ENCODE measurements at places on chromosomes 2 and 18.
A peak's percentile ranks its signal among the peaks of the same experiment; 100 is the strongest.

DNA sequence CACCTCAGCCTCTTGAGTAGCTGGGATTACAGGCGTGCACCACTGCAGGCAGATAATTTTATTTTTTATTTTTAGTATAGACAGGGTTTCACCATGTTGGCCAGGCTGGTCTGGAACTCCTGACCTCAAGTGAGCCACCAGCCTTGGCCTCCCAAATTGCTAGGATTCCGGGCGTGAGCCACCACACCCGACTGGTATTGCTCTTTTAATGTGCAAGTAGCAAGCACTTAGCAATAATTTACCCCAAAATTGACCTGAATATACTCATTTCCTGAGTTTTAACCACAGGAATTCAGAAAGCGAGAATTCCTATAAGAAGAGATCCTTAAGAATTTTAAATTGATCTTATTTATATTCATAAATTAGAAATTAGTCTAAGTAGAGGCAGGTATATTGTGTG is 169.1 kb downstream of the CDH2 start:
- DNase-seq = no peak

DNA sequence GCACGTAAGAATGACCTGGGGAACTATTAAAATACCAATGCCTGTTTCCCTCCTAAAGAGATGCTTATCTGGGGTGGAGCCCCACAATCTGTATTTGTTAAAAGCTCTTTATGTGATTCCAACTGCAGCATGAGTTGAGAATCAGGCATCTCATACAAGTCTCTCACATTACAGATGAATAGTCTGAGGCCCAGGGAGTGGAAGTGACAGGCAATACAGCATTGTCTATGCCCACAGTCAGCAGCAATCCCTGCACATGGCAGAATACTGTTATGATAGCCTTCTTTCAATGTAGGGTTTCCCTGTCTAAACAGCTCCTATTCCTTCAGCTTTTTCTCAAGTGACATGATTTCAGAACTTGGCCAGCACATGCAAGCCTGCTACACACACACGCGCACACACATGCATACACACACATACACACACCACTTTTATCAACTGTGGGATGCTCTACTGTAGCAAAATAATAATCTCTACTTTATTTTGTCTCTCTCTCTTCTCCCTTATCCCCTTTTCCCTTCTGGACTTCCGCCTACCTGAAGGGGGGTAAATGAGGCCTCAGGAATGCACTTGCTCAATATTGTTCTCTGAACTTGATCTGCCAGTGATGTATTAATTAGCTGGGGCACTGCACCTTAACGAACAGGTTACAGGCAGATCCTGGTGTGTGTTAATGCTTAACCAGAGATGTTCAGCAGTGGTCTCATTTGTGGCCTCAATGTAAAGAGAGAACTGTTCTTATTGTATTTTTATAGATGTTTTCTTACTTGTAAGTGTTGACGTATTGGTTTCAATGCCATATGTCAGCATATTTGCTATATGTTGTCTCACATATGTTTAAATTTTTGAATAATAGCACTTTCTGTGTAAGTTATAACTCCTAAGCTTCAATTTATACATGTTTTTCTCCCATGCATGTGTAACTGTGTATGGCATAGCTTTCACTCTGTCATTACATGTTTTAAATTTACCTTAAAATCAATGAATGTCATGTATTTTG is 116.0 kb downstream of the SETBP1 start:
- peak; percentile 91 for DNase-seq

DNA sequence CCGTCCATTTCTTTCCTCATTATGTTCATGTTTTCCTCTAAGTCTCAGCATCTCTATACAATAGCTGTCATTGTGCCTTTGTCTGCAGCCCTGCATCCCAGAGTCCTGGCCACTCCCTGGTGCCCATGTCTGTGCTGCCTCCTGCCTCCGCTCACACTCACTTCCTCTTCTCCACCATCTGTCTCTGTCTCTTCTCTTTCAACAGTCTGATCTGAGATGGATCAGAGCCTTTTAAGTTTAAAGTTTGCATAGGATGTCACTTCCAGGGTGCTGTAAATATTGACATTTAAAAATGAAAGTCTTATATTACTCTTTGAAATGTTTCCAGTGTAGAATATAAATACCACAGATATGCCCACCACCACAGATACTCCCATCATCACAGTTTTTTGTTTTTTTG is 42.7 kb downstream of the UBE2F start:
- peak; percentile 41 for DNase-seq

DNA sequence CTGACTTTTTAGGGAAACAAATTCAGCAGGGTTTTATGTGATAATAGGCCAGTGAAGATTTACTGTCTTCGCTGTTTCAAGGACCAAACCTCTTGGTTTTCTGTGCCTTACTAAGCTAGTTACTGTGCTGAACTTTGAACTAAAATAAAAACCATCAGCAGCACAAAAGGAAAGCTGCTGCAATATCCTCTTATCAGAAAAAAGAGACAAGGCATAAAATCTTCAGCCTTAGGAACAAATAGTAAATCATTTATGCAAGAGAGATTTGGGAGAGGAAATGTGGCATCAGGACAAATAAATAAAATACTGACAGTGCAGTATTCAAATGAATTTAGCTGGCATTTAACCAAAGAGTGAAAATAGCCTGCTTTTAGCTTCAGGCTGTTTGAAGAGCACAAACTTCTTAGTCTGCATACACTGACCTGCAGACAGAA is 64.1 kb upstream of the EHBP1 start:
- no peak for DNase-seq

DNA sequence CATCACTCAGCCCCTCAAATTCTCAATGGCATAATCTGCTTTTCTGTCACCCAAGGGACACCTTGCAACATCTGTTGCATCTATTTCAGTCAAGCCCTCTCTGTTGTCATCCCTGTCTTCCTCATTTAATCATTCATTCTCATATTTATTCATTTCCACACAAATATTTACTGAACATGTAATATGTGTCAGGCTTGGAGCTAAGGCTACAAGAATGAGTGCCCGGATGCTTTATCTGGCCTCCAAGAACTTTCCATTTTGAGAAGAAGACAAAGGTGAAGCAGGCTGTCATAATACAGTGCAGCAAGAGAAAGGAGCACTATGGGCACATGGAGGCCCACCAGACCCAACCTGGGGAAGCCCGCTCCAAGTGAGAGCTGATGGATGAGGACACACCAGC is 15.6 kb downstream of the IL18RAP start:
- no peak for DNase-seq

DNA sequence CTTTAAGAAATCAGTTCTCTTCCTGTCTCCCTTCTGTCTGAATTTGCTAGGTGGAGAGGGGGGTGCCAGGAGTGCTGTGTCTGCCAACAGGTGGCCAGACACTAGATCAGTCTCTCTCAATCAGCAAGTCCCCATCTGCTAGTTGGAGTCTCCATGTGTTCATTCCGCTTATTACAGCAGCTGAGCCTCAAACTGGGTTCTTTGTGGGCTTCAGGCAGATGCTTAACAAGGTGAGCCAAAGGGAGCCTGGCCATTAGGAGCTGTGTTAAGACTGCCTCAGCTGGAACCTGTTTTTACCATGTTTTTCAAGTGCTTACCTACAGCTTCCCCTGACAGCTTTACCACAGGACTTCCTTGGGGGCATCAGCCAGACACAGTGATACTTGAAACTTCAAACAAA is 401.9 kb downstream of the LRP1B start:
- peak; percentile 27 for DNase-seq

DNA sequence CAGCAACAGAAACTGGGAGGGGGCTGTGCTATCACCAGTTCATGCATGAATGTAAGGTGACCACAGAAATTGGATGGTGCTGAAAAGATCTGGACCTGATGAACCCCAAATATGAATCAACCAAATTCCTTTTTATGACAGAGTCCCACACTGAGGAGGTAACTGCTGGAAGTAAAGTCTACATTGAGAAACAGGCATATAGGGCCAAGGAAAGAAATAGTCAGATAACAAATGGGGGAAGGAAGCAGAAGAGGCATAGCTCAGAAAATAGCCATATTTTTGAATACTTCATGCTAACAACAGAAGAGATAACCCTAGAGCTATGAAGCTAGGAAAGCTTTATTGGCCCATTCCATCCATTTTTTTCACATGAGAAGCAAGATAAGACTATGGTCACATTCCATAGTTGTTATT is 25.8 kb downstream of the ZC3H6 start:
- DNase-seq = no peak

DNA sequence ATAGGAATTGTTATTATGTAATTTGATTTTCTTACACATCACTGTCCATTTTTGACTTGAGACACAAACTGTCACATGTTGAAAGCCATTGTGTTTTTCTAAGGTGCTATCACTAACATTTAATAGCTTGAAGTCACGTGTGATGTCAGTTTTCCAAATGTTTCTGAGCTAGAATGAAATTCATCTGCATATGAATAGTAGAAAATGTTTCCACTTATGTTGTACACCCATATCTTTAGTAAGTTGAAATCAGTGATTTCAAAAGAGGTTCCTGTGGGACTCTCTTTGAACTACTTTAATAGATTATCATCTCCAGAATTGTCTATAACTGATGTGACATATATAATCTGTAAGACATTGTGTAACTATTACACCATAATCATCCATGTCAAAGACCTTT is 27.8 kb downstream of the ABCG5 start:
- DNase-seq = no peak

DNA sequence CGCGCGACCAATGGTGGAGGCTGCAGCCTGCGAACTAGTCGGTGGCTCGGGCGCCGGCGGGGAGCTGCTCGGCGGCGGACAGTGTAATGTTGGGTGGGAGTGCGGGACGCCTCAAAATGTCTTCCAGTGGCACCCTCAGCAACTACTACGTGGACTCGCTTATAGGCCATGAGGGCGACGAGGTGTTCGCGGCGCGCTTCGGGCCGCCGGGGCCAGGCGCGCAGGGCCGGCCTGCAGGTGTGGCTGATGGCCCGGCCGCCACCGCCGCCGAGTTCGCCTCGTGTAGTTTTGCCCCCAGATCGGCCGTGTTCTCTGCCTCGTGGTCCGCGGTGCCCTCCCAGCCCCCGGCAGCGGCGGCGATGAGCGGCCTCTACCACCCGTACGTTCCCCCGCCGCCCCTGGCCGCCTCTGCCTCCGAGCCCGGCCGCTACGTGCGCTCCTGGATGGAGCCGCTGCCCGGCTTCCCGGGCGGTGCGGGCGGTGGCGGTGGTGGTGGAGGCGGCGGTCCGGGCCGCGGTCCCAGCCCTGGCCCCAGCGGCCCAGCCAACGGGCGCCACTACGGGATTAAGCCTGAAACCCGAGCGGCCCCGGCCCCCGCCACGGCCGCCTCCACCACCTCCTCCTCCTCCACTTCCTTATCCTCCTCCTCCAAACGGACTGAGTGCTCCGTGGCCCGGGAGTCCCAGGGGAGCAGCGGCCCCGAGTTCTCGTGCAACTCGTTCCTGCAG is at the start of gene HOXD9:
Gene HOXD9, plus strand, starts transcription at position 37 of the 728 bp plus-strand sequence. Its CDS starts 50 bp downstream, at position 87.
- no peak for DNase-seq

- peak; percentile 7 for DNase-seq
Measured at GRCh38 chr2:53829273-53829979, 30.3 kb downstream of the GPR75 start.

DNA sequence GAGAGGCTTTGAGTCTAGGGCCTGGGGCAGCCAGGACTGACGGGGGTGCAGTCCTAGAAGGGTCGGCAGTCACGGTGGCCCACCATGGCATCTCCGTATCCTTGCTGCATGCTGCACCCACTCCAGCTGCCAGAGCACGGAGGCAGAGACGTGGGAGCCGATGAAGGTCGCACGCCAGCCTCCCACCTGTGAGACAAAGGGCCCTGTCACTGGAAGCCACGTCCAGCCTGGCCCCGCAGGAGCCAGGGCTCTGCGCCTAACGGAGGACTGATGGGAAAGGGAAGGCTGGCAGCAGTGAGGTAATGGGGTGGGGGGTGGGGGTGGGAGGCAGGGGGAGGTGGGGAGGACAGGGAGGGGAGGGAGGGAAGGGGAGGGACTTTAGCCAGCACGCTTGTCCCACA is 21.9 kb downstream of the ITM2C start:
- DNase-seq = peak; percentile 68

DNA sequence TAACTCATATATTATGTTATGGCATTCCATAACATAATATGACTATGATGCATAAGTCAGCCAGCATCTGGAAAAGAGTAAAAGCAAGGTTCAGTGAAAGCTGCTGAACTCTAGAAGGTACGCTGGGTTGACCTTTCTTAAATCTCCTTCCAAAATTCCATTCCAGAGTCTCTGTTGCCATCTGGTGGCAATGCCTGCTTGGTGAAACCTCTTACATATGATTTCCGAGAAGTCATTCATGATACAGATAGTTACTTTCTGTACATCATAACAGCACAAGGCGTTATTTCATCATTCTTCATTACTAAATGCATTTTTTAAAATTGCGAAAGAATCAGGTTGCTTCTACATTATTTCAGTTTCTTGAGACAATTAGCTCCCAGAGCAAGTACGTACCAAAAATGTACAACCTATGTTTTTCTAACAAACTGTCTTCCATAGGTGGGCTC is 7.0 kb upstream of the EPG5 start:
- peak; percentile 86 for DNase-seq

GRCh38 chr2:37858400-37858711 is 66.7 kb upstream of the RMDN2 start:
- DNase-seq = no peak

Data from brain (organoid and tissue), 16 donors.